Stimulated activated CD8-positive, alpha-beta memory T cell treated with anti-CD3 and anti-CD28 coated beads, Interleukin-4, amount 100 ng/mL, for 4 hours (primary cell): ENCODE measurements at places on chromosomes 12 and 14.

GRCh38 chr12:26162905-26163304 lies 32.5 kb upstream of the SSPN start:
- no peak for DNase-seq

- peak; percentile 4 for DNase-seq
Measured at GRCh38 chr12:22543246-22544037, 900 bp downstream of the C2CD5 start.

- DNase-seq, result no peak
Measured at GRCh38 chr12:27244689-27245488, 803 bp downstream of the STK38L start.

GRCh38 chr14:33660248-33660647 lies 290.6 kb downstream of the EGLN3 start:
- DNase-seq, result no peak

DNA sequence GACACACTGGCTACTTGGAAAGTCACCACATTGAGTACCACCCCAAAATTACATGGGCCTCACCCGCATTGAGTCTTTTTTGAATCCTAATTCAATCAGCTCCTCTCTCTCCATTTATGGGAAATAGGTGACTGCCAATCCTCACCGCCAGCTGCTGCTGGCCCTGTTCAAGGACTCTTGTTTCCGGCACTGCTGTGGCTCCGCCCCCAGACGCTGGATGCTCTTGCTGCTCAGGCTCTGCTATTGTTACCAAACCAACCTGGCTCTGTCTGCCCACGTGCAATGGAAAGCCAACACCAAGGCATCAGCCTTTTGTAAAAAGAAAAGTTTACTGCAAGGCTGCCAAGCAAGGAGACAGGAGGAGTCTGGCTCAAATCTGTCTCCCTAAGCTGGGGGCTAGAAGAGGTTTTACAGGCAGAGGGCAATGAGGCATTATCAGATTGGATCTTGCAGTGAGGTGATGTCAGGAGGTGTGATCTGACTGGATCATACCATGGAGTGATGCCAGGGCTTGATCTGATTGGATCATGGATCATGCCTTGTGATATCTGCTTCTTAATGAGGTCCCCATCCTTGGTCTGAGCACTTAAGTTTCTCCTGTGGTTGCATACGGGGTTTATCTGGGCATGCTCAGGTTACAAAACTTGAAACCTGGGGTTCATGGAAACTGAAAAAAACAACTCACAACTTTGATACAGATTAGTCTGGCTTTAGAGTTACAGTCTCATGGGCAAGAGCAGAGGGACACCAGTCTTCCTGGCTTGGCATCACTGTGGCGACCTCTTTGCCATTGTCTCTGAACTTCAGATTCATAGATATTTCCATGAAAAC lies 117.1 kb upstream of the SLC35F4 start:
- DNase-seq, result no peak

DNA sequence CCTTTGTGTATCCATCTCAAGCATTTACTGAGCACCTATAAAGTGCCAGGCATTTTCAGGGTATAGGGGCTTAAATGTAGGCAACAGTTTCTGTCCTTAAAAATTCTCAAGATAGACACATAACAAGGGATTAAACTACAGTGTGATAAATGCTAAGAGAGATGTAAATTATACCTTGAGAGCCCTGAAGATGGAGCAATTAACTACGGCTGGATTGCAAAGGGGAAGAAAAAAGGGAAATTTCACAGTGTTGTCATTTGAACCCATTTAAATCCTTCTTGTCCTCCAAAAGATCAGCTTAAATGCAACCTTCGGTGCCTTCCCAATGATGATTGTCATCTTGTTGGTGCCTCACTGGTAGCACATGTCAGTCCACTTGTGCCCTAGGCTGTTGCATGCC lies 11.5 kb upstream of the IL26 start:
- DNase-seq, result no peak

GRCh38 chr14:52253503-52253902 lies 14.0 kb upstream of the PTGDR start:
- no peak for DNase-seq

DNA sequence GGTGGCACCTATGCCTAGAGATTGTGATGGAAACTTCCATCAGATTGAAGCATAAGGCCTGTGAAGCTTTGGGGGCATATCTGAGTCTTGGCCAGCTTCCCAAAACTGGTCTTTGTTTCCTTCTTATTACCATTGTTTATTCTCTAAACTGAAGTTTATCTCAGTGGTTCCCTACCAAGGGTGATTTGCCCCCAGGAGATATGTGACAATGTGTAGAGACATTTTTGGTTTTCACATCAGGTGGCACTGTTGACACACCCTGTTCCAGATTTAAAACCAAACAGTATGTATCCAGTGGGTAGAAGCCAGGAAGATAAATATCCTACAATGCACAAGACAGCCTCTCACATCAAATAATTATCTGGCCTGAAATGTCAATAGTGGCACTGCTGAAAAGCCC lies 22.1 kb downstream of the RASSF9 start:
- no peak for DNase-seq

GRCh38 chr12:79689061-79689476 lies 1.7 kb downstream of the PAWR start:
- DNase-seq, result no peak

DNA sequence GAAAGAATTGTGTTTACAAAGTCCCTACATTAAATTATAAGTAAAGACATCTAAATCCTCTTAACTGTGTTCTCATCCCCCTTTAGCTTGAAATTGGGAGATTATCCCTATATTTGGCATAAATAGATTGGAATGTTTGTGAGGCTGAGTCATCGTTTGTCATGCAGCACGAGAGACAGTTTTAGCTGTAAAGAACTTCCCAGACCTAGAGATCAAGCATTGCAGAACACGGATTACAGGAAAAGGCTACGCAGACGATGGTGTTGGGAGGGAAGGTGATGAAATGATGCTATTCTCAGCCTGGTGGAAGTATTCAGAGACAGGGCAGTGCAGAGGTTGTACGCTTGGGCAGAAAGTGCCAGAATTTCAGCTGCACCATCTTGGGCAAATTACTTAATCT lies 93.8 kb downstream of the PTPRB start:
- no peak for DNase-seq

GRCh38 chr12:5220835-5221234 lies 177.2 kb downstream of the KCNA5 start:
- DNase-seq, result no peak

DNA sequence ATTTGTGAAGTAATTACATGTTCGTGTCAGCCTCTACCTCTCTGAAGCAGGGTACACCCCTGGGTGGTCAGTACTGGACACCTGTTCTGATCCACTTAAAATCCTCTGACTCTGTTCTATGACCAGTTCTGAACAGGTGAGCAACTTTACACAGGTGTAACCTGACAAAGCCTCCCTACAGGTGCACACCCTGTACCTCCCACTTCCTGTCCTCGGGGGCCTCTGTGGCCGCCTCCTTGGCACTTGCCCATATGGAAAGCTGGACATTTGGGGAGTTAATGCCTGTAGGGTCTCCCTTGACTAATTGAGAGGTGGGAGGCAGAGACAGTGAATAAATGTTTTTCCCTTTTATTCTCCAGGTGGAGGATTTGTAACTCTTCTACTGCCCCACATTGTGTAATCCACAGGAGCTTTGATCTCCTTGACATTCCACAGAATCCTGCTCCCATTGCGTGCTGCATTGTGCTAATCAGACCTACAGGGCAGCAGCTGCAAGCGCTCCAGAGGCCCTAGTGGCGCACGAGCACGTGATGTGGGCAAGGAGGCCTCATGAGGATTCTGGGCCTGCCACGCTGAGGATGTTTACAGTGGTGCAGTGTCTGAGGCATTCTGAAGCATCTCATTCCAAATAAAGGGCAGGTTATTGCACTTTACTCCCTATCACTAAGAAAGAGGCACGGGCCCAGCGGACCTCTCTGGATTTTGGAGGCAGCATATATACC lies 45.8 kb upstream of the BATF start:
- no peak for DNase-seq

GRCh38 chr12:42737398-42737797 lies 147.9 kb upstream of the PRICKLE1 start:
- DNase-seq, result no peak

GRCh38 chr12:128012110-128012509 lies 254.9 kb upstream of the TMEM132C start:
- DNase-seq, result no peak

GRCh38 chr12:108691998-108692808 lies 39.1 kb downstream of the CORO1C start:
- no peak for DNase-seq

DNA sequence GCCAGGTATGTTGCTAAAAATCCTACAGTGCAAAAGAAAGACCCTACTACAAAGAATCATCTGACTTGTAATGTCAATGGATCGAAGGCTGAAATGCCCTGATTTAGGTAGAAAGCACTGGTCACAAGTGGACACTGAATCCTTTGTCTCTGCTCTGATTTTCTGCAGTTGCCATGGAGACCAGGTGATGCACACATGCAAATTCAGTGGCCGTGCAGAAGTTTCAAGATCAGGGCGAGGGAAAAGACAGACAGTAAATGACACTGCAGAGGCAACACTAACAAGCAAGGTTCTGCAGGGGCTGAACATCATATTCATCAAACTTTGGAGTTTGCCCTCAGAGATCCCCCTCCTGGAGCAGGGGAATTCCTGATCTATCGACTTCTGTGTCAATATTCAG lies 370.3 kb upstream of the TMEM132C start:
- no peak for DNase-seq

DNA sequence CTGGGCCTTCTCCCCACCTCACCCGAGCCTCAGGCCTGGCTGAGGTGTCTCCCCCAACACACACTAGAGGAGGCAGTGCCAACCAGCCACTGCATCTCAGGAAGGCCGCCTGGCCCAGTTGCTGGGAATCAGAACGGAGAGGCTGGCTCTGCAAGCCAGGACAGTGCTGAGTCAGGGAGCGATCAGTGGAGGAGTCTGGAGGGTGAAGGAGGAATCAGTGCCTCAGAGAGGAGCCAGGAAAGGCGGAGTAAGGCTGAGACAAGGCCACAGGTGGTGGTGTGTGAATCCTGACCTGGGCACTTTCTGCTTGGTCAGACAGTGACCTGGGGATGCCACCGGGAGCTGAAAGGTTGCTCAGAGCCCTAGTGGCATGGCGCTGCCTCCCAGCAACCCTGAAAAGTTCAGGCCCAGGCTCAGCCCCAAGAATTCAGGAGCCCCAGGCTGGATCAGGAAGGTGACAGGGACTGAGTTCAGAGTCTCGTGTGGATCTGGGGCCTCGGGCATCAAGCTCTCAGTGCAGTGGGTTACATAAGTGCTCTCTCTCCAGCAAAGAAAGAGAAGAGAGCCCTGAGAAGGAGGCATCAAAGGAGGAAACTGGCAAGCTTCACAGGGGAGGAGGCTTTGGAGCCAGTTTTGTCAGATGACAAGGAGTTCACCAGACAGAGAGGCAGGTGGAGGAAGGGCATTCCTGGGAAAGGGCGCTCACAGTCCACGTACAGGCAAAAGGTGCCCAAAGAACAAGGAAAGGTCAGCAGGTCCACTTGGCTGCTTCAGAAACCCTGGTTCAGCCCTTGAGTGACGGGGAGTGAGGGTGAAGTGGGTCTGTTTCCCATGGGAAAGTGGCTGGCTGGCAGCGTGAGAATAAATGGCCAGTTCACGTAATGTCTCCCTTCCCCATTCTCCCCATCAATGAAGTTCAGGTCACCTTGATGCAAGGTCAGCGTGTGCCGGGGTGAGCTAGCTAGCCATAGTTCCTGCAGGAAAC lies 87.8 kb downstream of the ZFP36L1 start:
- DNase-seq, result no peak

DNA sequence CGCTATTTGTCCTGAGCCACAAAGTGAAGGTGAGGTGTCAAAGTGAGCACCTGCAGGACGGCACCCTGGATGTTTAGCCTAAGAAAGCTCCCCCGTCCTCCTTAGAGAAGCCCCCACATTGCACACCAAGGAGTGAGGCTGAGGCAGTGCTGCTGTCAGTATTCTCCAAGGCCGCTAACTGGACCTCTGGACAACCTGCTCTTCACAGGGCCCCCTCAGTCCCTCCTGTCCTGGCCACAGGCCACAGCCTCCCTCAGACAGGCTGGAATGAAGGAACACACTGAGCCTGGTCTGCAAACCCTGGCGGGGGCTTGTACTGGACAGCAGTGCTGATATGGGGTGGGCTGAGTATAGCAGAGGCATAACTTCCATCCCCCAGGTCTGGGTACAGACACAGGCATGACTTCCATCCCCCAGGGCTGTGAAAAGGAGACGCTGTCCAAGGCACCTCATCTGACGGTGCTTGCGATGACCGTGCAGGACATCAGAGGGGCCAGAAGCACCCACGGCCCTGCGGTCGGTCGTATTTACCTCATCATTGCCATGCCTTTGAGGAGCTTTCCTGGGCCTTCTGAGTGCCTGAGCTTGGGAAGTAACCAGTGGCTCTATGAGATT lies 82.4 kb upstream of the DIO3 start:
- no peak for DNase-seq

- no peak for DNase-seq
Measured at GRCh38 chr12:104667139-104667538, 210.4 kb downstream of the CHST11 start.

GRCh38 chr14:74261288-74261687 lies 22.0 kb downstream of the VSX2 start:
- no peak for DNase-seq

DNA sequence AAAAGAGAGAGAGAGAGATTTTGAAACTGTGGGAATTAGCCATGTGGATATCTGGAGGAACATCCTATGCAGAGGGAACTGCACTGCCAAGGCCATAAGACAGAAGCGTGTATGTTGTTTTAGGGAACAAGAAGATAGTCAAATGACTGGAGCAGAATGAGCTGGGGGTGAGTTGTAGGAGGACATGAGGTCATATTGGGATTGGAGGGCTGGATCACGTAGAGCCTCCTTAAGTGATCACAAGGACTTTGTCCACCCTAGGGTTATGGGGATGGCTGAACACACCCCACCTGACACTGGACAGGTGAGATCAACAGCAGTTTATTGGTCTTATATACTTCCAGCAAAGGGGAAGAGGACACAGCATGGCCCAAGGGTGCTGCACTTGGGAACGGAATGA lies 8.2 kb upstream of the CGRRF1 start:
- DNase-seq, result no peak

GRCh38 chr14:104217486-104218360 lies 79.3 kb downstream of the KIF26A start:
- no peak for DNase-seq

- DNase-seq, result no peak
Measured at GRCh38 chr12:112535017-112535416, 116.3 kb downstream of the PTPN11 start.
